ENCODE measurements at places on chromosomes 16 and 17.

- no peak for DNase-seq
Observed at GRCh38 chr16:26505496-26505895, 561.2 kb upstream of the C16orf82 start.

DNA sequence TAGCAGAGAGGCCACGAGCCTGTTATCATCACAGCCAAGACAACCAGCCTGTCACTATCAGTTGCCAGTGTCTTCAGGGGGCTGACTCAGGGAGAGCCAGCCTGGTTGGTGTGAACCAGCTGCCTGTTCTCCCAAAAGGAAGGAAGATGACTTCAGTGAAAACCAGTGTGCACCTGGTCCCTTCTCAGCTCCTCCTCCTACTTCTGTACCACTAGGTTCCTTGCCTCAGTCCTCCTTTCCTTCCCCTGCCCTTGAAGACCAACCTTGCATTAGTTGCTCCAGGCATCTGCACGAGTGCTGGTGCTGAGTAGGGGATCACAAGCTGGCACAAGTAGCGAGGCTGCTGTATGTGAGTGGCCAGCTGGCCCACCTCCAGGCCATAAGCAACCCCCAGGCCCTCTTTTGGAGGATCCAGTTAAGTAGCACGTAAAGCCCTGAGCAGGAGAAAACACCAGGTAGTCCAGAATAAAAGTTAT lies 8.5 kb downstream of the TUBG1 start:
- DNase-seq: no peak

DNA sequence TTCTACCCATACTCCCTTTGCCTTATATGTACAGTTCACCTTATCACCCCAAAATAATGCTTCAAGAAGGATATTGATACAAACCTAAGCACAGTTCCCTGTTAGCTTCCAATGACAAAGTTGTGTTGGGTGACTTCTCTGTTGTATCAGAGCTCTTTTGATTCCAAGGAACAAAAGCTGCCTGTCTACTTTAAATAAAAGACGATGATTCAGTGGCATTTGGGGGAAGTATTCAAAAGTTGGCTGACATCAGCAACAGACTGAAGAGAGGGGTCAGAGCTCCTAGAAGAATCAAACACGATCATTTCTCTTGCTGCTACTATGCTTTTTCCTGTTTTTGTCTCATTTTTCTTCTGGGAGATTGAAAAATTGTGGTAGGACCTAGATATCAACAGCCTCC lies 69.4 kb upstream of the CA10 start:
- DNase-seq: no peak

DNA sequence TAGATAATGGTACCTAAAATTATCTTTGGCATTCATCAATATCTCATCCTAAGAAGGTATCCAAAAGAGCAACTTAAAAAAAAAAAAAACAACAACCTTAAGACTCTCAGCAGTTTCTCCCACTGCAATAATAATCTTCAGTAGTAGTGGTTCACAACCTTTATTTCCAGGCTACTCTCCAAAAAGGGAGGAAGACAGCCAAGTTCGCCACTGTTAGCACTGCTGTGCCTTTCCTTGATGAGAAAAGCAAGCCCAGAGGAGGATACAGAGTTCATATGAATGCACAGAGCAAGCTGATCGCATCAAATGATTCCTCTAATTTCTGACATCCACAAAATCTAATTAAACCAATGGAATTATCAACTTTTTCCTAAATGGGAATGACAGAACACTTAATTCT lies 199.4 kb downstream of the AATF start:
- no peak for DNase-seq
